Midbrain (tissue), 1 donor: ENCODE measurements at places on chromosomes 3 and 15.

DNA sequence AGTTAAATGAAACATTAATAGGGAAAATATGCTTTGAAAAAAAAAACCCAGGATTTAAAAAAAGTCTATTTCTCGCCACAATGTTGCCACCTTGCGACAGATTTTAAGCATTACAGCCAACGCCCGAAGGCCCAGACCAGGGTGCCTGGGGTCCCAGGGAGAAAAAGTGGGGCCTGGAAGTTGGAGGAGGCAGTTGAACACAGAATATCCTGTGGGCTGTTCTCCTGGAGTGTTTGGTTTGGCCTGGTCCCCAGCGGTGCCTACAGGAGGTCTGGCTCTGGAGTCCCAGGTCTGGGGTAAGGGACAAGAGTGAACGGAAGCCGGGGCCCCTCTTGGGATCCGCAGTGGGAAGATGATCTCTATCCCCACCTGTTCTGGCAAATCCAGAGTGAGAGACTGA, 3.4 kb downstream of the RNU6-1 start:
- DNase-seq = peak; percentile 33

- DNase-seq = no peak
Observed at GRCh38 chr3:21062831-21063294, 688.1 kb downstream of the ZNF385D start.

GRCh38 chr3:184354754-184355153, 6.7 kb downstream of the CLCN2 start:
- no peak for DNase-seq

DNA sequence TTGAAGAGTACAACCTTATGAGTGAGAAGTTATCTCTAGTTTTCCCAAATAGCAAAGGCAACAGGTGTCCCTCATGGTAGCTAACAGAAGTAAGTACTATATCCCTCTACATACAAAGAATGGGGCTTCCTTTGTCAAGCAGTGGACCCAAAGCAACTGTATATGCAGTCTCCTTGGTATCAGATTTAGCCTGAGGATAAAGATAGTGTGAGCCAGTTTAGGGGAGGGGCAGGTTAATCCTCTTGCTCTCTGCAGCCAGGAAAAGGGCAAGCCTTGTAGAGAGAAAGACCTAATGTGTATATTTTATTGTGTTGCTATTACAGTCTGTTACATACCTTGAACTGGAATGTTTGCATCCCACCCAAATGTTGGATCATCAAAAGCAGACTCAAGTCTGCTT, 117.9 kb upstream of the COL8A1 start:
- DNase-seq = no peak

DNA sequence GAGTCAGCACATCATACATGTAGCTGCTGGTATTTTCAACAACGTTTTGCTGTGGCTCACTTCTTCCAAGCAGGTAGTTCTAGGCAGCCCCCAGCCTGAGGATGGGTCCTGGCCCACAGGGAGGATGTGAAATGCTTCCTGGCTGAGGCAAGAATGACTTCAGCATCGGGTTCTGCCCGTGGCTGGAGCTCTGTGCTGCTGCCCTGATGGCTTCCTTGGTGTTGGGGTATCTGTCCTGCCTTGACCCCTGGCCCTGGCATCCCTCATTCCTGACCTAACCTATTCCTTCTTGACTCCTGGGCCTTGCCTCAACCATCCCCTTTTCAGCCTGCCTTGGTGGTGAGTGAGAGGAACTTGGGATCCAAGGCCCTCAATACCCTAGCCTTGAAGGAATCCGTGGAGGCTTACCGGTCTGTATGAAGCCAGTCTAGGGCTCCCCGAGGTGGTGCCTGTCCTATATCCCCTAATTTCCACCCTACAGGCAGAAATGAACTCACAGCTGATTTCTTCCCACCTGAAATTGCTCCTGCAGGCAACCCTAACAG, 300.6 kb downstream of the TLE3 start:
- no peak for DNase-seq

- DNase-seq = no peak
Observed at GRCh38 chr3:101532783-101533602, 20.0 kb upstream of the SENP7 start.

GRCh38 chr15:61528581-61528910, 299.4 kb upstream of the RORA start:
- DNase-seq = no peak
